Suprapubic skin (tissue), 4 donors: ENCODE measurements at places on chromosomes 7 and 10.

GRCh38 chr7:69430384-69431021 is 167.8 kb upstream of the AUTS2 start:
- DNase-seq: no peak

GRCh38 chr10:124935946-124936345 is 6.0 kb upstream of the ZRANB1 start:
- DNase-seq: no peak

DNA sequence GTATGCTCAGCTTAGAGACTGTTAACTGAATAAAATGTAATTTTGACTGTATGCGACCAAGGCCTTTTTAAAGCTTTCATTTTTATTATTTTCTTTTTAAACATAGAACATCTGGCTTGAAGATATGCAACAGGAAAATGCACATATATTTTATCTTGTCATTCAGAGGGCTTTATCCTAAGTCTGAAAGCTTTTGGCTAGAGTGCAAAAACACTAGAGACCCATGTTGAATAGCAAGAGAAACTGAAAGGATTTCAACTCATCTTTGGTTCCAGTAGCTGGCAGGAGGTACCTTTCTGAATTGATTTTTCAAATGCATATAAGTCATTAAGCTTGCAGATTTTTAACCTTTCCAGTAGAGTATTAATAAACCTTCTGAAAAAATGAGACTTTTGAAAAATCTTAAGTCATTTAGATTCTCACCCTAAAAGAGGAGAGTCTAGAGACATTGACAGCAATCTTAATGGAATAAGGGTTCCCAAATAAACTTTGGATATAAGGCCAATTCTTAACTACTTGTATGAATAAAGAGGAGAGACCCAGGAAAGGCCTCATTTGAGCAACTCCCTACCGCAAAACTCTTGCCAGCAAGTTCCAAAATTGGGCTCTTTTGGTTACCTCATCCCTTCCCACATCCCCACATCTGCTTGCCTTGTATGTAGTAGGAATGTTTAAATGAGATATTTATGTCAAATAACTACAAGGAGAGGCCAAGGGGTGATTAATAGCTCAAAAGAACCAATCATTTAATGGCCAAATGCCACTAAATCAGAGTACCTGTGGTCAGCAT is 454.4 kb downstream of the HTR7 start:
- DNase-seq: no peak

- DNase-seq: no peak
Observed at GRCh38 chr7:142030848-142031247, 35.2 kb downstream of the MGAM start.

DNA sequence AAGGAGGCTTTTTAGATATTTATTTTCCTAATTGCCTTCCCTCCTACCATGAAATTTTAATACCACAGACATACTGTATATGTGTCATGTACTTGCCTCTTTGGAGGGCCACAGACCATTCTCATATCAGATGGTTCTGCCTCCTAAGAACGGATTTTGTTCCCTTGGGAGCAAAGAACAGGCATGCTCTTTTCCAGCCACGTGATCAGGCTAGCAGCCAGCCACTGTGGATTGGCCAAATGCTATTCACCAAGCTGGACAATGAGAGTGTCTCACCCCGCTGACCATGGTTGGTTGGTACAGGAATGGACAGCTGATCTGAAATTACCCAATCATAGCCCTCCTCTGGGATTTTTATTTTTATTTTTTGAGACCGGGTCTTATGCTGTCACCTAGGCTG is 21.5 kb upstream of the CRHR2 start:
- no peak for DNase-seq
